ENCODE measurements at places on chromosomes 4 and X.
A peak's percentile ranks its signal among the peaks of the same experiment; 100 is the strongest.

- peak; percentile 90 for DNase-seq
Measured at GRCh38 chr4:30770049-30770549, 49.9 kb downstream of the PCDH7 start.

- DNase-seq = no peak
Measured at GRCh38 chr4:72567036-72567435, 2.0 kb downstream of the ADAMTS3 start.

- no peak for DNase-seq
Measured at GRCh38 chr4:98939438-98939837, 10.5 kb upstream of the EIF4E start.

DNA sequence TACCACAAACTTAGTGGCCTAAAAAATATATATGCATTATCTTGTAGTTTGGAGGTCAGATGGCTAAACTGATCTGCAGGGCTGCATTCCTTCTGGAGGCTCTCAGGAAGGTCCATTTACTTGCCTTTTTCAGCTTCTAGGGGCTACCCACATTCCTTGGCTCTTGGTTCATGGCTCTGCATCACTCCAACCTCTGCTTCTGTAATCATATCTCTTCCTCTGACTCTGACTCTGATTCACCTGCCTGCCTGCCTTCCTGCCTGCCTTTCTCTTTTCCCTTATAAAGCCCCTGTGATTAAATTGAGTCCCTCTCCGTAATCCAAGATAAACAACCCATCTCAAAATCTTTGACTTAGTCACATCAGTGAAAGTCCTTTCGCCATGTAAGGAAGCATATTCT, 25.0 kb upstream of the FRMPD4 start:
- DNase-seq = no peak

DNA sequence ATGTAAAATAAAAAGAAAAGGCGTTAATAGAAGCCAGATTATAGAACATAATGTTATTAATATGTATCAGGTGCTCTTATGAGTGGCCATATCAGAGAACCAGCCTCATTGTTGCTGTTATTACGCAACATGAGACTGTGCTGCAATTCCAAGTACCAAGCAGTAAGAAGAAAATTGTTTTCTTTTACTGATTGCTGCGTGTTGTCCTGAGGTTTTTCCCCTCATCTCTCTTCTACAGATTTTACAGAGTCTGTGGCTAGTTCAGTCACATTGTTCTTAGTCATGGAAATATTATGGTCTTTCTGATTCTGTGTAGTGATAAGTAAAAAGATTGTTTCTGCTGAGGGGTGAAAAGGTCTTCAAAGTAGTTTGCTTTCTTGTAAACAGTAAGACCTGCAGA, 55.9 kb downstream of the NPNT start:
- peak; percentile 64 for DNase-seq

DNA sequence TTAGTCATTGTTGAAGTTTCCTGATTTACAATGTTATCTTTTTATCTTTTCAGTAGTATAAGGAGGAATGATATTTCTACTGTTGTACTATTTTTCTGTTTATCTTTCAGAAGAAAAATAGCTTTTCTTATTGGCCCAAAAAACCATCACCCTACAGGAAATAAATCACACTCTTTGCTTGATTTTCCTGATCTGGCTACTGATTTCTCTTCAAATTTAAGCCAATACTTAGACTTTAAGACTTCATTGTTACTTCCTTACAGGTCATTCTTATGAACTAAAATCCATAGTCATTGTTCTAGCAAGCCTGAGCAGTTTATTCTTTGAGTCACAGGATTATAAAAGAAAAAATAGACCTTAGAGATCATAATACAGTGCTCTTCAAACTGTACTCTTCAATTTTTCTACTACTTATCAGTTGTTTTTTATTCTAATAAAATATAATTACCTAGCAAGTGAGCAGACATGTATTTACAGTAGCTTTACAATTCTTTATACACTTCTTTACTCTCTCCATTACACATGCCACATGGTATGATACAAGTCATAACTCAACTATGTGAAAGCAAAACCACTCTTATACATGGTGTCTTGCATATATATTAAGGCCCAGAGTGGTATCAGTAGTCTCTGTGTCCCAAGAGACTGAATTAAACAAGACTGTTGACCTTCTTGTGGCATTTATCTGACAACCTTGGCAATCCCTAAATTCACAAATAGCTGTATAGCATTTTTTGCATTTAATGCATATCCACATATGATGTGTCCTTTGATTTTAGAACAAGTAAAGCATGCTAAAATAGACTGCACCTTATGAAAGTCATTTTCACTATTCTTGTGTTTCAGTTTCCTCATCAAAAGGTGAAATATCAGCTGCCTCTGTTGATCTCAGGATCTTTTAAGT, 47.9 kb downstream of the TET2 start:
- peak; percentile 29 for DNase-seq

DNA sequence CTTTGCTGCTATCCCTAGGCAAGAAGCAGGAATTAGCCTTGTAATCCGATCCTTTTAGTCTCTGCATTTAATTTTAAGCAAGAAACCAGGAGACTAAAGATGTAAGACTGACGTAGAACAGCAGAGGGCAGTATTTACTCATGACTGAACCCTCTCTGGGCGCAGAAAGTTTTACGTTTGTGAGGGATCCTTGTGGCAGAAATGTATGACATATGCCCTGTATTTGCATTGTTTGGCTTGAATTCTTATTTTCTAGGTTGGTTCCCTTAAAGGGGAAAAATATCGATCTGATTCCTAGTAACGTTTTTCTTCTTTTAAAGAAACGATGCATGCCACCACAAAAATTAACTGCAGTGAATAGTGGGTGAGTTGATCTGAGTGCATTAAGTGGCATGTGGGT, 1.3 kb upstream of the FAT4 start:
- peak; percentile 96 for DNase-seq

- DNase-seq = peak; percentile 89
Measured at GRCh38 chr4:156889616-156890594, 81.7 kb downstream of the PDGFC start.
